ENCODE measurements at places on chromosomes 13 and 19. TPM values are rescaled to one million over a fixed set of nuclear protein-coding genes. Genes with fewer than 3 reads are reported as not detected.

URAD gene
- not detected for polyA plus RNA-seq

SIGLEC5 gene
- polyA plus RNA-seq, result not detected

CNFN gene
- polyA plus RNA-seq, result 2.8 TPM

ZSCAN5A gene
- 4.3 TPM for polyA plus RNA-seq

BRSK1 gene
- 0.79 TPM for polyA plus RNA-seq

IGFL1 gene
- not detected for polyA plus RNA-seq

LYL1 gene
- 7.9 TPM for polyA plus RNA-seq

SLC6A16 gene
- polyA plus RNA-seq, result 0.90 TPM

ZNF507 gene
- 5.8 TPM for polyA plus RNA-seq

AMER2 gene
- polyA plus RNA-seq, result 0.01 TPM

TMPRSS9 gene
- 0.75 TPM for polyA plus RNA-seq

LRRC8E gene
- 4.1 TPM for polyA plus RNA-seq

KLK5 gene
- polyA plus RNA-seq, result 1.3 TPM

PSPN gene
- polyA plus RNA-seq, result 0.46 TPM

Measured in adipose tissue (tissue), 3 donors.